Stimulated activated naive CD8-positive, alpha-beta T cell treated with anti-CD3 and anti-CD28 coated beads, Interleukin-15, Interleukin-2, amounts not matched to agents 100 U/mL and 50 U/mL, for 24 hours (primary cell): ENCODE measurements at places on chromosomes 12 and 14.

DNA sequence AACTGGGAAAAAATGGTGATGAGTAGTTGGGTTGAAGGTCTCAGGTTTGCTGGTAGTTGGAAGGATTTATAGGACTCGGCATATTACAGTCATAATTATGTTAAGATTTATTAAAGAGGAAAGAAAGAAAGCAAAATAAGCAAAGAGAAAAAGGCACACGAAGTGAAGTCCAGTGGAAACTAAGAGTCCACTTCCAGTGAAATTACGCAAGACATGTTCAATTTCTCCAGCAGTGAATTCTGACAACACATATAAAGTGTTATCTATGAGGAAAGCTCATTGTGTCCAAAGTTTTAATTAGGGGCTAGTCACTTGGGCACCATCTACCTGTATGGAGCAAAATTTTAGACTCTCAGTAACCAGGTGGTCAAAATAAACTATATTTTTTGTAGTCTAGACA is 143.3 kb downstream of the CEP128 start:
- no peak for DNase-seq

- DNase-seq, result no peak
These were observed 176.9 kb downstream of the ANO2 start for GRCh38 chr12:5768171-5768570.

- DNase-seq, result no peak
These were observed at the start of gene P2RX2 for GRCh38 chr12:132618683-132619043. Gene P2RX2 (plus strand): TSS chr12:132618776. CDS start chr12:132618817, 41 bp downstream.

- DNase-seq, result no peak
These were observed 106.3 kb downstream of the LRIG3 start for GRCh38 chr12:58814036-58814435.

GRCh38 chr12:116864371-116865160 is 16.7 kb downstream of the HRK start:
- DNase-seq, result no peak

GRCh38 chr14:86938320-86938719 is 1054.7 kb downstream of the GALC start:
- DNase-seq, result no peak

DNA sequence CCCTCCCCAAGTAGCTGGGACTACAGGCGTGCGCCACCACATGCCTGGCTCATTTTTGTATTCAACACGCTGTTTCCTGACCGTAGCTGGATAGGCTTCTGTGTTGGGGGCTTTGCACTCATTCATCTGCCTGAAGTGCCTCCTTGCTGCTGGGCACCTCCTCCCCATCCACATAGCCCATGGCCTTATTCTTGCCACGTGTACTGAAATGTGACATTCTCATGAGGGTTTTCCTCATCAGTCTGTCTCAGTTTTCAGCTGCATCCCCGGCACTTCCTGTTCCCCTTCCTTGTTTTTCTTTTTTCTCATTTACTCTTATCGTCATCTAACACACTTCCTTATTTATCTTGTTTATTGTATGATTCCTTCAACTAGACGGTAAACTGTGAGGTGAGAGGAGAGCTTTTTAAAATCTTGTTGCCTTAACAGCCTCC is 36.6 kb downstream of the RCOR1 start:
- DNase-seq, result no peak

DNA sequence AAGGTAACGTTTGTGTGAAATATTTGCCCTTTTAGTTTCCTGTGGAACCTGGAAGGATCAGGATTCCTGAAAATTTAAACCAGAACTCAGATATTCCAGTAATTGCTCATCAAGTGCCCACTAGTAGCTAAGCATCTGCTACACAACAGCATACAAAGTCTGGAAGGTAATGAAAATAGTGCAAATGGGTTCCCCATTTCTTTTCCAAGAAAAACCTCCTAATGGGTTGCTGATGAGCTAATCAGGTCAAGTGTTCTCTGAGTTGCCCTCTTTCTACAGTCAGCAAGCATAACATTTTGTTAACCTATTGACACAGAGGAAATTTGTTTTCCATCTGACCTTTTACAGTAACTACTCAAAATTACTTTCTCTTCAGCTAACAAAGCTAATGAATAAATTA is 83.6 kb upstream of the PMCH start:
- no peak for DNase-seq

DNA sequence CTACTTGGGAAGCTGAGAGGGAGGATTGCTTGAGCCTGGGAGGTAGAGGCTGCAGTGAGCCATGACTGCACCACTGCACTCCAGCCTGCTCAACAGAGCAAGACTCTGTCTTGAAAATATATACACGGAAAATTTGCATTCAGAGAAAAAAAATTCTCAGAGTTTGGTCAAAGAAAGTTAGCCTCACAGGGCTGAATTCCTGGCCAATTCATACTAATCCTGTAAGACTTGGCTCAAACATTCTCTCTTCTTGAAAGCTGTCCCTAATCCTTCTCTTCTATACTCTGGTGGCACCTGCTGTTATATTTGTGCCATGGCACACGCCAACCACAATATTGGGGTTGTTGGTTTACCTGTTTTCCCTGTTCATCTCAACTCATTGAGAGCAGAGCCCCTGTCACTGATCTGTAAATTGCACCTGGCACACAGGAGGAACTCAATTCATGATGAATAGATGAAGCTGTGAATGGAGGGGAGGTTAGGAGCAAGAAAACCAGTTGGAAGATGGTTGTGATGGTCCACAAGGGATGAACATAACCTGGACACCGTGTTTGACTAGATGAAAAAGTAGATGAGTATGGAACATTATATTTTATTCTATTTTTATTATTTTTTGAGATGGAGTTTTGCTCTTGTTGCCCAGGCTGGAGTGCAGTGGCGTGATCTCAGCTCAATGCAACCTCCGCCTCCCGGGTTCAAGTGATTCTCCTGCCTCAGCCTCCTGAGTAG is 36.8 kb upstream of the SPTSSA start:
- DNase-seq, result no peak

- DNase-seq, result no peak
These were observed 590.5 kb upstream of the ATP2B1 start for GRCh38 chr12:90299121-90299520.

DNA sequence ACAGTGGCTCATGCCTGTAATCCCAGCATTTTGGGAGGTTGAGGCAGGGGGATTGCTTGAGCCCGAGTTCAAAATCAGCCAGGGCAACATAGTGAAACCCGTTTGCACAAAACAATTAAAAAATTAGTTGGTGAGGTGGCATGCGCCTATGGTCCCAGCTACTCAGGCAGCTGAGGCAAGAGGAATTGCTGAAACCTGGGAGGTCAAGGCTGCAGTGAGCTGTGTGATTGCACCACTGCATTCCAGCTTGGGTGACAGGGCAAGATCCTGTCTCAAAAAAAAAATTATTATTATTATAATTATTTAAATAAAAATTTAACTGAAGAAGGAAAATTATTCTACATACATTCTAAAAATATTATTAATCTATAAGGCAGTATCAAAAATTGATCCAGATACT is 164.1 kb downstream of the ITPR2 start:
- DNase-seq, result no peak

DNA sequence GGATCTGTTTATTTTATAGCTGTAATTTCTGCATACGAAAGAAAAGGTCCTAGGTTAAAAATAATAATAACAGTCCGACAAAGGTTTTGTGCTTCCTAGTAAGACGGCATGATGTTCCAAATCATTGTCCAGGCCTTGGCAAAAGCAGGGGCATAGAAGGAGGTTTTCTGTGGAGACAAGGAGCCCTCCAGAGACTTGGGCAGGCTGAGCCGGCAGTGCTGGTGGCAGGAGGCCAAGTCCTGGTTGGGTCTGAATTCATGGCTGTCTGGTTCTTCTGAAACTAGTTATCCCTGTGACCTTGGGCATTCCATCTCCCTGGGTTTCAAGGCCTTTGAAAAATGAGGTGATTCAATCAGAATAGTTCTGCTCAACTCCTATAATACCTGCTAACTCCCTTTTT is 44.0 kb downstream of the KCNK13 start:
- no peak for DNase-seq

DNA sequence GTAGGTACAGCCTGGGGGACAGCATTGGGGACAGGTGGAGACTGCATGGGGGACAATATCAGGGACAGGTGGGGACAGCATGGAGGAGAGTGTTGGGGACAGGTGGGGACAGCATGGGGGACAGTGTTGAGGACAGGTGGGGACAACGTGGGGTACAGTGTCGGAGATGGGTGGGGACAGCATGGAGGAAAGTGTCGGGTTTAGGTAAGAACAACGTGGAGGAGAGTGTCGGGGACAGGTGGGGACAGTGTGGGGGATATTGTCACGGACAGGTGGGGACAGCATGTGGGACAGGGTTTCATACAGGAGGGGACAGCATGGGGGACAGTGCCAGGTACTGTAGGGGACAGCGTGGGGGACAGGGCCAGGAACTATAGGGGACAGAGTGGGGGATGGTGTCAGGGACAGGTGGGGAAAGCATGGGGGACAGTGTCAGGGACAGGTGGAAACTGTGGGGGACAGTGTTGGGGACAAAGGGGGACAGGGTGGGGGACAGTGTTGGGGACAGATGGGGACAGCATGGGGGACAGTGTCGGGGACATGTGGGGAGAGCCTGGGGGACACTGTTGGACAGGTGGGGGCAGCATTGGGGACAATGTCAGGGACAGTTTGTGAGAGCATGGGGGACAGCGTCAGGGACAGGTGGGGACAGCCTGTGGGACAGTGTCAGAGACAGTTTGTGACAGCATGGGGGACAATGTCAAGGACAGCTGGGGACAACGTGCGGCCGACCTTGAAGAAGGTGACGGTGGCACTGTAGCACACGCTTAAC is 213.1 kb downstream of the TMEM121 start:
- no peak for DNase-seq

- no peak for DNase-seq
These were observed 89.3 kb downstream of the EPS8 start for GRCh38 chr12:15699886-15700285.

DNA sequence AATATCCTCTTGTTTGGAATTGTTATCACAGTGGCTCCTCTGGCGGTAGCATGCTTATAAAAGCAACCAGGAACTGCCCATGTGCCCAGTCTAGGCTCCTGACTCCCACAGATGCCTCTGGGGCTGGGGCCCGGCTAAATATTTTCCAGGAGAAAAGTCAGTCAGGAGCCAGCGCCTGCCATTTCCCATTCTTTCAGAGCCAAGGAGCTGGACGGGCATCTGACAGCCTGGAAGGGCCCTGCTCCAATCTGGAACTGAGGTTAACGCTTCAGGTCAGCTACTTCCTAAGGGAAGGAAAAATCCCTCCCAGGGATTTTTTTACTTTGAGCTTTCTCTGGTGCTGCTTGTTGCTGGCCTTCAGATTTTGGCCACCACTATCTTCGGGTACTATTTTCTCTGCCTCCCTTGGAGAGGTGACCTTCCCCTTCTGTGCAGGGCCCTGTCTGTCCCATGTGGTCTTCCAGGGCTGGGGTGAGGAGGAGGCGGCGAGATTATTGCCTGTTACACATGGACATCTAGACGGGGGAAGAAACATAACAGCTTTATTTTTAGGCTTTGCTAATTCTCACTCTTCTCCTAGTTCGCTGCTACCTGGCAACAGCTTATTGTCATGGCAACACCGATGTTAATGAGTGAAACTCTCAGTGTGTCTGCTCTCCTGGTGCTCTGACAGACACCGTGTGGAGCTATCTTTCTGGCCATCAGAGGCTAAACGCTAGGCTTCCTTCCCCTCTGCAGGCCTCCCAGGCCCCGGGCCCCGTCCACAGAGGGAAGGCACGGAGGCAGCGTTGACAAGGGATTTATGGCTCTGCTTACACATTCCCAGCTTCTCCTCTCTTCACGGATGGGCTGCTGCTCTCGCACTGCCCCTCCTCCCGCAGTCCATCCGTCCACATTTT is 160.4 kb downstream of the CACNA1C start:
- DNase-seq, result no peak

DNA sequence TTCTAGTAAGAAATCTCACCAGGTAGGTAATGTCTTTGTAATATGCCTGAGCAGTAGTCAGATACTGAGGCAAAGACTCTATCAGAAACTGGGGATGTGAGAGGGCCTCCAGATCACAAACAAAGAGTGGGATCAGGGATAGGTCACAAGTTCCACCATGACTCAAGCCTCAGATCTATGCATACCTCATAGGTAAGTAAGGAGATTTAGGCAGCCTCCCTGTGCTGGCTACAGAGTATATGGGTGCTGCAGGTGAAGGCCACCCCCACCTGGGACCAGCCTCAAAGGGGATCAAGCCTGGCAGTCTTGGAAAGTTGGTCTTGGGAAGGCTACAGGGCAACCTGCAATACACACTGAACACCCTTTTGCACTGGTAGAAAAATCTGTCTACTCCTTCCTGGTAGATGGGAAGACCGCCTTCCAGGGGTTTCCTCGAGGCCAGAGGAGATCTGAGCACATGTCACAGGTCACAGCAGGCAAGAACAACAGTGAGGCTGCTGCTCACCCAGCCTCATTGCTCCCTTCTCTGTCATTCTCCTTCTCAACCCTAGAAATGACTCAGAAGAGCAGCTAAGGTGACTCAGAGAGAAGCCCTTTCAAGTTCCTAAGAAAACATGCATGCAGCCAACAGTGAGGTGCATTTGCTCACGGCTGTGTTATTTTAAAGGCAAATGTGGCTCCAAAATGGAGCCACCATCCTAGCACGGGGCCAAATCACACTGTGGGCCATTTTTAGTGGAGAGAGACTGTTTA is 143.4 kb upstream of the CDKN3 start:
- DNase-seq, result no peak

DNA sequence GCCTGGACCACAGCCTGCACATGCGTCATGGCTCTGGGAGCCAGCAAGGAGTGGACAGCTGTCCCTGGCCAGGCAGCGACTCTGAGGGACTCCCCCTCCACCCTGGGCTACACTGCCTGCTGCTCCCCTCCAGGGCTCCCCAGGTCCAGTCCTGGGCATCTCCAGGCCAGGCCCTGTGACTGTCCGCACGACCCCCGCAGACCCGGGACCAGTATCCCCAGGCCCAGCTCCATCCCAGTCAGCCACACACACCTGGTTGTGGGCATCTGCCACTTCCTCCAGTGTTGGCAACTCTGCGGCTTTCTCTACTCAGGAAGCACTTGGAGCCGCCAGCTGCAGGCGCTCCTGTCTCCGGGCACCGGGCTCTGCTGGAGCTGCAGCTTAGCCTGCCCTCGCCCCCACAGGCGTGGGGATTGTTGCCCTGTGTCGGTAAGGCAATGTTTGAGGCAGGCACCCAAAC is 2.4 kb downstream of the ULK1 start:
- no peak for DNase-seq

DNA sequence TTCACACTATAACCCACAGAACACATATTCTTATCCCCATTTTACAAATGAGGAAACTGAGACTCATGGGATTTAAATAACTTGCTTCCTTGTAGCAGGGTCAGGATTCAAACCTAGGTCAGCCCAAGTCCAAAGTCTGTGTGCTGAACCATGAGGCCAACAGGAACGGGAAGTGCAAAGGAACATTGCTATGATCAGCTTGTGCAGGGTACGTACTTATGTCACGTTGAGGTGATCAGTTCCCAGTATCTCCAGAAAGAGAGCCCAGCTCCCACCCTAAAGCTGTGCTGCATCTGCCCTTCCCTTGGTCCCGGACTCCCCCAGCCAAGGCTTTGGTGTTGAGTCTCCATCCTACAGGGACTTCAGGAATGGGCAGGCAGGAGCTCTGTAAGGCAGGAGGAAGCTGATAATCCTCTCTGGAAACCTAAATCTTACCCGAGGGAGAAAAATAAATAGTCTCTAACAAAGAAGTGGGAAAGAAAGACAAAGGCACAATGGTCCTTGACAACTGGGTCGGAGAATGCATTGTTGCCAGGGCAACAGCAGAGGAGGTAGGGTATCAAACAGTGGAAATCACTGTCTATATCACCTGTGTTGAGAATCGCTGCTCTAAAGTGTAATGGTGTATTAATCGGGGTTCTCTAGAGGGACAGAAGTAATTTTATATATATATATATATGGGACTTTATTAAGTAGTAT is 82.5 kb upstream of the FICD start:
- DNase-seq, result no peak
